ENCODE measurements at places on chromosomes 12 and 14.

- peak; percentile 18 for DNase-seq
These were observed 324 bp downstream of the POLE start for GRCh38 chr12:132686825-132687210.

- no peak for DNase-seq
These were observed 3.0 kb upstream of the ZC3H14 start for GRCh38 chr14:88559852-88560251.

- no peak for DNase-seq
These were observed 168.9 kb downstream of the ADGRD1 start for GRCh38 chr12:131122631-131123030.

- no peak for DNase-seq
These were observed 862 bp downstream of the KLRB1 start for GRCh38 chr12:9606736-9607372.

DNA sequence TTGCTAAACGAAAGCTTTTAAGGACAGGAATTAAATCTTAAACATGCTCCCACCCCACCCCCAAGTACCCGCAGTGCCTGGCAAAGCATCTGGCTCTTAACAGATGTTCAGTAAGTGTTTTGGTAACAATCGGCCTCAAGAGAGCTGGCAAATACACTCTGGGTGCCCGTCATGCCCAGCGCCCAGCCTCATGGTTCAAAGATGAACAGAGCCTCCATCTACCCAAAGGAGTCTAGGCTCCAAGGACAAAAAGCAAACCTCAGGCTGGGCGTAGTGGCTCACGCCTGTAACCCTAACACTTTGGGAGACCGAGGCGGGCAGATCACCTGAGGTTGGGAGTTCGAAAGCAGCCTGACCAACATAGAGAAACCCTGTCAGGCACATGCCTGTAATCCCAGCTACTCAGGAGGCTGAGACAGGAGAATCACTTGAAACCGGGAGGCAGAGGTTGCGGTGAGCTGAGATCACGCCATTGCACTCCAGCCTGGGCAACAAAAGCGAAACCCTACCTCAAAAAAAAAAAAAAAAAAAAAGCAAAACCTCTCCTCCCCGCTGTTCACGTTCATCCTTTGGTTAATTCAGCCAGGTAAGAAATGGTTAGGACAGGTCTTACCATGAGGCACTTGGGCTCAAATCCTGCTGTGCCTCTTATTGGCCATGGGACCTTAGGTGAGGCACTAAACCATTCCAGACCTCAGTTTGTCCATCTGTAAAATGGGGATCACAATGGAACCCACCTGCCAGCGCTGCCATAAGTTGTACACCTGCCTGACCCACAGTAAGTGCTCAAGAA, 151.3 kb downstream of the BCL11B start:
- no peak for DNase-seq

DNA sequence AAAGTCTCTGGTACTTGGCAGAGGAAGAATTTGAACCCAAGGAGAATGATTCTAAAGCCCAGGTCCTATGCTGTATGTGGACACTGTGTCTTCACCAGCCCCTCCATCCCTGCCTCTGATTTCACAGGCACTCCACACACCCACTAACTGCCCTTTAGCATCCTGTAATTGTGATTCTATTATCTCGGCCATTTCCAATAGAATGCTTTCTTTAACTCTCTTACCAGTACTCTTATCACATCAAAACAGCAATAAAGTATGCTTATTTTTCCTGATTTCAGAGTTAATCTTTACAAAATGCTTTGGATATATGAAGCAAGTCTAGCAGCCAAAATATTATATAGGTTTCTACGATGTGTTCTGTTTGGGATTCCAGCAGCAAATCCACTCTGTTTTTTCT, 37.9 kb upstream of the BTG1 start:
- DNase-seq: no peak

- DNase-seq: no peak
These were observed at the start of gene ASCL1 for GRCh38 chr12:102957339-102958050. Gene ASCL1, plus strand, starts transcription at chr12:102957674. Its CDS starts 571 bp downstream, at chr12:102958245.

GRCh38 chr12:131309700-131310099, 356.0 kb downstream of the ADGRD1 start:
- DNase-seq: no peak

DNA sequence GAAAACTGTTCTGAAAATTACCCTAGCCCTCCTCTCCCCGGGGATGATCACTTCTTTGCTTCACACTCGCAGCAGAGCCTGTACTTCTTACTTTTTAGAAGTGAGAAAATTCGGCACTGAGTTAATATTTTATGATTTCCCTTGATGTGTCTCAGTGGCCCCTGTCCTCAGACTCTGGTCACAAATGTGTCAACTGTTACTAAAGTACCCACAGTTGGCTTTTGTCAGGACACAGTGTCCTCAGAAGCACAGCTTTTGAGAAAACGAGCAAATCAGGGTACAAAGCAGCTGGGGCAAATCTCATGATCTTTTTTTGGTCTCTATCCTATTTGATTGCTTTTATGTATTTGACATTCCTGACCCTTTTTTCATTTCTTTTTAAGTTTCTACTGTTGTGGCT, 142.5 kb downstream of the SYNE2 start:
- no peak for DNase-seq

Measured in muscle of arm (tissue), 14 donors.